ENCODE measurements at places on chromosomes 11 and 22.

- no peak for DNase-seq
These were observed 189.9 kb downstream of the ARHGAP42 start for GRCh38 chr11:100876815-100877520.

DNA sequence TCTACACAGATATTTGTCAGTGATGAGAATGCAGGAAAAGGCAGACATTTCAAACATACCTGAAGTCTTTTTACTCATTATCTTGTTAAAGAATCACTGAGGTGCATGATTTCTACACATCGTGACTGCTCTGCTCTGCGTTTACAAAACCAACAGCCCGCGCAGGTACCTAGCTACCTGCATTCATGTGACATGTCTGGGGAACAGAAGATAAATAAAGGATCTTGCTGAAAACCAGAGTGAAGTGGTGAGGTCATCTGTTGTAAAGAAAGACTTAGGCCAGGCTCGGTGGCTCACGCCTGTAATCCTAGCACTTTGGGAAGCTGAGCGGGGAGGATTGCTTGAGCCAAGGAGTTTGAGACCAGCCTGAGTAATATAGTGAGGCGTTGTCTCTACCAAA, 15.7 kb downstream of the ASPHD2 start:
- DNase-seq: no peak

- no peak for DNase-seq
These were observed 11.6 kb downstream of the CDPF1 start for GRCh38 chr22:46238541-46238940.

- no peak for DNase-seq
These were observed 173.3 kb downstream of the PGR start for GRCh38 chr11:100956351-100956750.

All from thymus (tissue), 14 donors.